ENCODE measurements at places on chromosomes 4 and X. TPM values are rescaled to one million over a fixed set of nuclear protein-coding genes. Genes with fewer than 3 reads are reported as not detected.

GRCh38 chr4:105092356-105092755, 54.3 kb upstream of the TET2 start:
- no peak for DNase-seq

GRCh38 chrX:118522230-118522926, 26.8 kb downstream of the DOCK11 start:
- no peak for DNase-seq

- no peak for DNase-seq
Observed at GRCh38 chr4:21181716-21182115, 481.5 kb downstream of the PACRGL start.

DNA sequence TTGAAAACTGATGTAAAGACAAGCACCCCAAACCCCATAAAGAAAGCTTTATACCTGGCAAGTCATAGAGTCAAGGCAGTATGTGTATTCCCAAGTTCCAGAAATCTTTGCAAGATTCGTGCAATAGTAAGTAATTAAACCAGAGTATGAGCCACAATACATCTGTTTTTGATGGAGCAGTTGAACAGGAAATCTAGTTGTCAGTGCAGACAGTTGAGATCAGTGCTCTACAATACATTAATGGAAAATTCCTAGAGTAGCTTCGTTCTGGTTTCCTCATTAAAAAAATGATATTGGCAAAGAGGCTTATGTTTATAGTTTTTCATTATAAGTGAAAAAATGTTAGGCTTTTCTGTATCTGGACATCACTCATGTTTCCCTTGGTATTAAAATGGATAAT, 575.3 kb downstream of the TRIML1 start:
- DNase-seq = no peak

GRCh38 chrX:21749924-21750323, 8.0 kb downstream of the SMPX start:
- DNase-seq = no peak

DNA sequence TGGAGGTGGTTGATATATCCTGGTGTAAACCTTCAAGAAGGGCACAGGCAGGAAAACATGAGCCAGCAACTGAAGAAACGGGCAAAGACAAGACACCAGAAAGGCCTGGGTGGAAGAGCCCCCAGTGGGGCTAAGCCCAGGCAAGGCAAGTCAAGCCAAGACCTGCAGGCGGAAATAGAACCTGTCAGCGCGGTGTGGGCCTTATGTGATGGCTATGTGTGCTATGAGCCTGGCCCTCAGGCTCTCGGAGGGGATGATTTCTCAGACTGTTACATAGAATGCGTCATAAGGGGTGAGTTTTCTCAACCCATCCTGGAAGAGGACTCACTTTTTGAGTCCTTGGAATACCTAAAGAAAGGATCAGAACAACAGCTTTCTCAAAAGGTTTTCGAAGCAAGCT, 7.2 kb downstream of the ZFP42 start:
- no peak for DNase-seq

DNA sequence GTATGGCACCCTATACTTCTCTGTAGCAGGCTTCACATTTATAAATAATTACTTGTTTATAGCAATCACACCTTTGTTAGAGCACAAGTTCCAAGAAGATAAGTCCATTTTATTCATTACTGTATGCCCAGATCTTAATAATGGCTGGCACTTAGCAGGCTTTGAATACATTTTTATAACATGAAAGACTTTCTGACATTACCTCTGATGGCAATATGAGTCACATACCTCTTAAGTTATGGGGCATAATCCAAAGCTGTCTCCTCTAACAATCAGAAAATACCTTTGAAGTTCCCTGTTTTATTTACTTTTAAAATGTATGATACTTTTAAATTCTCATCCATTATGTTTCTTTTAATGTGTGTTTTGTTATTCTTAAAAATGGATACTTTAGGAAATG, 12.2 kb downstream of the SCRG1 start:
- no peak for DNase-seq

GRCh38 chr4:98996056-98996764, 689 bp downstream of the METAP1 start:
- DNase-seq = no peak

DNA sequence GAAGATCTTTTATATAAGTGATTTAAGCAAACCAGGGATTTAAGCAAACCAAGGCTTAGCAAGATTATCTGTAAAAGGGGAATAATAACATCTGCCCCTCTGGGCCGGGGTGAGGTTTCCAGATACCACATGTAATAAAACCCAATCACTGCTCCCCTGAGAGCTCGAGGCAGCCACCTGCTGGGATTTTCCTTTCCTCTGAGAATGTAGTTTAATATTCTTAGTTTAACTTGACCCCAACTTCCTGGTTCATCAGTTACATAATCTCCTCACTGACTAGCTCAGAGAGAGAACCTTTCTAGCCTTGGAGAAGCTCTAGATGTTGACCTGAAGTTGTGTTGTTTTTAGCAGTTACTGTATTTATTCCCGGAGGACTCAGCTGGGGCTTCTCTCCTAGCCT, 322.4 kb downstream of the ARHGAP10 start:
- no peak for DNase-seq

GRCh38 chr4:182738283-182739047, 178.7 kb downstream of the DCTD start:
- DNase-seq = no peak

GRCh38 chr4:12499693-12500092, 984.4 kb downstream of the RAB28 start:
- DNase-seq = no peak

- DNase-seq = no peak
Observed at GRCh38 chrX:78165425-78165824, 26.0 kb upstream of the TAF9B start.

GRCh38 chr4:41504167-41504818, 33.7 kb upstream of the LIMCH1 start:
- DNase-seq = no peak

DNA sequence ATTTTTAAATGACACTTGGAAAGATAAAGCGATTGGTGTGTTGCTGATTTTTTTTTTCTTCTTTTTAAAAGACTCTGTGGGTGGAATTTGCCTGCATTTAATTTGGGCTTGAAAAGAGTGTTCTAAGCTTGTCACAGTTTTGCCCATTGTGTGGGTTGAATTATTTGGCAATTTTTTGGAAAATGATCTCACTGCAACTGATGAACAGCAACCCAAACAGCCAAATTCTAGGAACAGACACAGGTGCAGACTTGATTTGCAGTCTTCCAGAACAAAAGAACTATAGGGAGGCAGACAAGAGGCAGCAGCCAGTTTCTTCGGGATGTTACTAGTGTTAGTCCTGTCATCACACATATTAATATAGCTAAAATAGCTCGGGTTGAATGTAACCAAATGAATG, 40.5 kb downstream of the CASP6 start:
- no peak for DNase-seq

DNA sequence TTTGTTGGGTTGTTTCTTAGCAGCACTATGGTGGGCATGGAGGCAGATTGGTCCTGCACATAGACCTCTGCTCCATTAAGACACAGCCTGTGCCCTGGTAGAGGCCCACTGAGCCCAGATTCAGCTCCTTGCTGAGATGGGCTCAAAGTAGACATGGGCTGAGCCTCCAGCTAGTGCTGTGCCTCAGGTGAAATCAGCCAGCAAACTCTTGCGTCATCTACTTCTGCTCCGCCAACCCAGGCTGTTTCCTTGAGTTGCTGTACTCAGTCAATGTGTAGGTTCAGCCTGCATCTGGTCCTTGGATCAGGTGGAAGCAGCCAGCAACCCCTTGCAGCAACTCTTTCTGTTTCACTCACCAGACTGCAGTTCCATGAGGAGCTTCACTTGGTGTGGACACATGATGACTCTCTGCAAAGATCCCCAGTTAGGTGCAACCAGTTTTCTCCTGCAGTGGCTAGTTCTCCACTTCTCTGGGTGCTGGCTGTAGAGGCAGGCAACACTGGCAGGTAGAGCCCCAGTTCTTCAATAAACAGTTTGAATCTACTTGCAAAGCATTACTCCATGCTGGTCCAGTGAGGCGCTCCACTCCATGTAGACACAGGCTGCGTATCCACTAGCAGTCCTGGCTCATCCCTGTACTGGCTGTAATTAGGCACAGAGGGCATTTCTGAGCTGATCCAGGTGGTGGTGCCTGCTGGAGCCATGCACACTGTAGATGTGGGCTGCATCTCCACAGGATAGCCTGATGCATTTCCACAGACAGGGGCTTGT, 199.0 kb upstream of the MAMLD1 start:
- no peak for DNase-seq

GRCh38 chr4:23382879-23383278, 507.0 kb downstream of the PPARGC1A start:
- no peak for DNase-seq

DNA sequence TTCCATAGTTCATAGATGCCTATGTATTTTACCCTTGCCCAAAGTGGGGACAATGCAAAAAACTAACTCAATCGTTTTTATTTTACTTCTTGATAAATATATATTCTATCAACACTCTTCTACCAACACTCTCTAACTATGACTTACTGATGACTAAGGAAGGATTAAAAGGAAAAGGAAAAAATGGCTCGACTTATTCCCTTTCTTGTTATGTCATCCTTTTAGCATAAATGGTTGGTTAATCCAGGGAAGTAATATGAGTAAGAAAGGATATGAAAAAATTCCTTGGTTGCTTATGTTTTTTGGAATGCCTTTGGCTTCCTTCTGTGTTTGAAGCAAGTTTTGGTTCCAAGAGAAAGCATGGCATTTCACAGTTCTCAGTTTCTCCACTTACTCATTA, 1087.1 kb downstream of the C4orf33 start:
- DNase-seq = no peak

GRCh38 chrX:136191171-136191570, 43.8 kb downstream of the FHL1 start:
- no peak for DNase-seq

GRCh38 chr4:121057466-121057922, 14.8 kb downstream of the NDNF start:
- no peak for DNase-seq

DNA sequence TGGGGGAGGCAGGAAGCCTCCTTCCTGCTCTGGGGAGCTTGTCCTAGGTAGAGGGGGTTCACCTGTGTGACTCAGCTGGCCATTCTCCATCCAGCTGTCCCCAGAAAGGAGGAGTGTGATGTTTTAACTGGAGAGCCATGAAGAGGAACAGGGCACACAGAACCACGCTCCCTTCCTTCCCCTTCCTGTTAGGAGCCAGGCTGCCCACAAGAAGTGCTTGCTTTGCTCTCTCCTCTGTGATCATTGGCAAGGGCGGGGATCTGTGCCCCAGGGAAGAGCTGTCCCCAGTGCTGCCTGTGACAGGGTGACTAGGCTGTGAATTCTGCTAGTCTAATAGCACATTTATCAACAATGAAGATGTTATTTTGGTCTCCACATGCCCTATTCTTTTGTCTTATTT, 169.6 kb upstream of the GATB start:
- no peak for DNase-seq

GRCh38 chrX:38726612-38727011, 74.6 kb upstream of the MID1IP1 start:
- no peak for DNase-seq

DNA sequence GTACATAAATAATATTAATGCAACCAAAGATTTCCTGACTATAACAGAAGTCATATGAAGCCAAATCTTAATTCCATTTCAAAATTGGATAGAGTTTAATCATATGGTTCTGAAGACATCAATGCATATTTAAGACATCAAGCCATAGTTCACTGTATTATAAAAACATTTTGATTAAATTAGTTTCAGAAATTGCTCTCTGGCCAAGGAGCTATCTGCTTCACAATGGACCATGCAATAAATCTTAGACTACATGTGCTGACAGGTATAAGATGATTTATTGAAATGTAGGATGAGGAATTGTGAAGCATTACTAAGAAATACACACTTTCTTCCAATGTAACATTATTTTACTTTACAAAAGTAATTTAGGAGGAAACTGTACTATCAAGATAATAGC, 81.6 kb downstream of the MID1 start:
- DNase-seq = no peak

- DNase-seq = no peak
Observed at GRCh38 chr4:148510211-148510610, 68.0 kb upstream of the NR3C2 start.

DNA sequence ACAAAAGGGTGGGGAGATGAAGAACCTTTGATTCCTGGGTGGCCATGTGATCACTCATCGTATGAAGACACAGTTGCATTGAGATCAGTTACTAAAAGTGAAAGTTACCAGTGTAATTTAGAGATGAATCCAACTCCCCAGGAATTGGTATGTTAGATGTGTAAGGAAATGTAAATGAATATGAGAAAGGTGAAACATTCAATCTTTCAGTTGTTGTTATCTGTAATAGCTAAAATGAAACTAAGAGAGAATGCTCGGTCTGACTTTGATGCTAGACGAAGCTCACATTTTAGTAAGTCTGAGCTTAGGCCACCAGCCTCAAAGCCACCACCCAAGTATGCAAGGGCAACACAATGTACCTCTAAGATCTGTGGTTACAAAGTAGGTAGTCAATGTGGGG, 194.3 kb upstream of the POF1B start:
- DNase-seq = no peak

DNA sequence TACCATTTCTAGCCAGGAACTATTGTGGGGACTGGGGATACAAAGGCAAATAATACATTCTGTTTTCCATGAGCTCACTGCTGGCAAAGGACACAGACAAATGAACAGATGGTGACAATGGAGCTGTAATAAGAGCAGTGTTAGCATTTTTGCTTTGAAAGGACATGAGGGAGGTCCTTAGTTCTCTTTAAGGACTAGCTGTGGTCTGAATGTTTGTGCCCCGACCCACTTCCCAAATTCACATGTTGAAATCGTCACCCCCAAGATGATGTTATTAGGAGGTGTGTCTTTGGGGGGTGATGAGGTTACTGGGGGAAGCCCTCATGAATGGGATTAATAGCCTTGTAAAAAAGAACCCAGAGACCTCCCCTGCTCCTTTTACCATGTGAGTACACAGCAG, 30.3 kb downstream of the CCNG2 start:
- DNase-seq = no peak

DNA sequence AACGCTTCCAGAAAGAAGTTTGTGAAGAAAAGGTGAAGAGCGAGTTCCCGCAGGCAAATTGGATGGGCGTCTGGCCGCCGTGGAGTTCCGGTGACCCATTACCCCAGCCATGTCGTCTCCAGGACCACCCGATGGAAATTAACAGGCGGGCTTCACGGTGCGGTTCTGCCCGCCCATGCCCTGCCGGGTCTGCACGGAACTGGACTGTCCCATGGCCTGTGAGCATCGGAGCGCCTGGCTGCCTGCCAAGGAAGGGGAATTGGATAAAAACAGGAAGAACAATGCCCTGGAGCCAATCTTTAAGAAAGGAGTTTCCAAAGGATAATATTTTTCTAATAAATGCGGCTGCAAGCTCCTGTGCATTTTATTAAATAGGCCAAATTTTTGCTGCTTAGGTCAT, 319.8 kb upstream of the SLC7A11 start:
- DNase-seq = no peak

GRCh38 chr4:81632581-81633299, 161.0 kb upstream of the RASGEF1B start:
- no peak for DNase-seq

- DNase-seq = no peak
Observed at GRCh38 chr4:163482190-163482589, 8.6 kb upstream of the TKTL2 start.

The ALB gene
- total RNA-seq = 0.43 TPM

The TKTL2 gene
- 0.14 TPM for total RNA-seq

The GAB3 gene
- total RNA-seq = 6.6 TPM

The PITX2 gene
- 0.19 TPM for total RNA-seq

The POU3F4 gene
- not detected for total RNA-seq

The EGF gene
- total RNA-seq = not detected

The VCX3B gene
- total RNA-seq = not detected

The CDKL5 gene
- 17.2 TPM for total RNA-seq

The PDLIM5 gene
- total RNA-seq = 594 TPM

The MED14 gene
- total RNA-seq = 36.8 TPM

The ADGRL3 gene
- 54.3 TPM for total RNA-seq

The DCAF12L2 gene
- 2.4 TPM for total RNA-seq

The EDA gene
- total RNA-seq = 6.8 TPM

The BTK gene
- 5.2 TPM for total RNA-seq

The SLC2A9 gene
- total RNA-seq = 8.4 TPM
